ENCODE measurements at places on chromosomes 13 and 19. TPM values are rescaled to one million over a fixed set of nuclear protein-coding genes. Genes with fewer than 3 reads are reported as not detected.

FBXO17 gene
- 18.0 TPM for total RNA-seq

TPM4 gene
- total RNA-seq = 296 TPM

ASF1B gene
- 2.6 TPM for total RNA-seq

CGB5 gene
- total RNA-seq = not detected

MUC16 gene
- total RNA-seq = not detected

LYPD3 gene
- total RNA-seq = not detected

PLPPR2 gene
- total RNA-seq = 18.4 TPM

KLK5 gene
- not detected for total RNA-seq

MCEMP1 gene
- not detected for total RNA-seq

JUND gene
- 394 TPM for total RNA-seq

CXCL17 gene
- total RNA-seq = not detected

UBE2L5 gene
- total RNA-seq = not detected

KLK3 gene
- not detected for total RNA-seq

FBN3 gene
- 3.1 TPM for total RNA-seq

SLC6A16 gene
- 7.8 TPM for total RNA-seq

GRCh38 chr13:49063011-49063410 is 87.3 kb downstream of the FNDC3A start:
- DNase-seq = no peak

DNA sequence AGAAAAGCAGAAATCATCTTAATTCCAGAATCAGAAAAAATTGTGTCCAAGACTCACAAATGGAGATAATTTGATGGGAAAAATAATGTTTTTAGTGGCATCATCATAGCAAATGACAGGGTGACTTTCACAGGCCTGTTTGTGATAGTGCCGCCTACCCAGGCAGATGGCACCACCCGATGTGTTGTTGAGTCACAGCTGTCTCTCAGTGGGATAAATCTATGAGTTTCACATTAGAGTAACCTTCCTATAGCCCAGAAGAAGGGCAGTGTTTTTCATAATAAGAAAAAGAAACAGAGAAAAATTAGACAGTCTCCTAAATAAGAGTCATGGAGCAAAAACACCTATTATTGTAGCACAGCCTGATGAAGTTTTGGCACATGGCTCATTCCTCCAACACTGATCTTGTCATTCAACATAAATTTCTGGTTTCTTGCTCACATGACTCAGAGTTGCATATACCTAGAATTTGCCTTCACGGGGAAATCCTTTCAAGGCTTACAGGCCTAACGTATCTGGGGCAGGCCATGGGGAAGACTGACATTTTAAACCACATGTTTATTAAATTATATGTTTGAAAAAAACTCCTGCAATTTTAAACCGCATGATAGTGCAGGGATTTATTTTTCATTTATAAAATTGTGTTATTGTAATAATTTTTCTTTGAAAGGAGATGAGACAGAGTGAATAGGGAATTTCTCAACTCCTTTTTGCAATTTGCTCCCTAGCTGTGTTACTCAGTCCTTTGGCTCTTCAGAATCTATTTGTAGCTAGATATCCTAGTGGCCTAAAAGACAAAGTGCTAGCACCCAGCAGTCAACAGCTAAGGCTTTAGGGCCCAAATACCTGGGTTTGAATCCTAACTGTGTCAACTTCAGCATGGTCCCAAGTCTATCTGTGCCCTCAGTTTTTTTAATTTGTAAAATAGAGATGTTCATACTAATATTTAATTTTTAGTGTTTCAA is 393.7 kb downstream of the NDFIP2 start:
- no peak for DNase-seq

- DNase-seq = no peak
These were observed 363.8 kb upstream of the PCDH20 start for GRCh38 chr13:61779456-61779855.

- DNase-seq = no peak
These were observed 13.4 kb upstream of the SLC44A2 start for GRCh38 chr19:10611907-10612306.

- no peak for DNase-seq
These were observed 7.5 kb downstream of the KMT2B start for GRCh38 chr19:35725216-35725861.

- no peak for DNase-seq
These were observed 710.3 kb upstream of the SLITRK5 start for GRCh38 chr13:86960876-86961275.

DNA sequence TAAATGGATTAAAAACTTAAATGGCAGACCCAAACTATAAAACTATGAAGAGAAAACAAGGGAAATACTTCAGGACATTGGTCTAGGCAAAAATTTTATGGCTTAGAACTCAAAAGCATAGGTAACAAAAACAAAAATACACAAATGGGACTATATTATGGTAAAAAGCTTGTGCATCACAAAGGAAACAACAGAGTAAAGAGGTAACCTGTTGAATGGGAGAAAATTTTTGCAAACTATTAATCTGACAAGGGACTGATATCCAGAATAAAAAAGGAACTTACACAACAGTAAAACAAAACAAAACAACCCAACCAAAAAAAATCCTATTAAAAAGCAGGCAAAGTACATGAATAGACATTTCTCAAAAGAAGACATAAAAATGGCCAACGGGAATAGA is 9.3 kb upstream of the ZNF546 start:
- DNase-seq = no peak

- DNase-seq = no peak
These were observed 78.7 kb upstream of the GPR183 start for GRCh38 chr13:99385940-99386339.

- DNase-seq = peak; percentile 36
These were observed 6.8 kb downstream of the PTPRS start for GRCh38 chr19:5333581-5334365.

- DNase-seq = no peak
These were observed 110.7 kb upstream of the WASF3 start for GRCh38 chr13:26446751-26447150.

- no peak for DNase-seq
These were observed 9.5 kb upstream of the WTIP start for GRCh38 chr19:34471906-34472700.

DNA sequence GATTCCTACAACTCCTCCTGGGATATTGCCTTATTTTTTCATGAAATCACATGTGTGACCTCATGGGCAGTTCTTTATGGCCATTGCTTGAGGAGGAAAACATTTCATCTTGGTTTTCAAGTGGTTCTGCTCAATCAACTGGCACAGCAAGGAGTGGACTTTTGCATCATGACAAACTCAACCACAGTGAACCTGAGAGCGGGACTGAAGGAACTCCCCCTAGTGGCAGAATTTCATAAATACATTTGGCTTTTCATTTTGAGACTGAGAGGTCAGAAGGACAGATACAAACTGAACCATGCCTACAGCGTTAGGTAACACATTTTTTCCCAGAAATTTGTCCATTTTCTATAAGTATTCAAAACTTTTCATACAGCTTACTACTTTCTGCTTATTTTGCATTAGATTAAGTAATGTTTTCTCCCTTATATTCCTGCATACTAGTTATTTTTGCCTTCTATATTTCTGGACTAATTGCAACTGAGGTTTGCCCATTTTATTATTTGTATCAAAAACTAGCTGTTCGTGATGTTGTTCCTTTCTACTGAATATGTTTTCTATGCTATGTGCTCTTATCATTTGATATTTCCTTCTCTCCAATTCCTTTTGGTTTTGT is 13.4 kb upstream of the SIGLEC12 start:
- peak; percentile 9 for DNase-seq

- no peak for DNase-seq
These were observed 53.1 kb downstream of the ARHGAP35 start for GRCh38 chr19:46913852-46914430.

GRCh38 chr13:34037636-34038540 is 219.9 kb downstream of the RFC3 start:
- no peak for DNase-seq

GRCh38 chr19:38033658-38034491 is 126.9 kb downstream of the SIPA1L3 start:
- no peak for DNase-seq

- no peak for DNase-seq
These were observed 217.9 kb upstream of the SLITRK5 start for GRCh38 chr13:87453244-87453643.

DNA sequence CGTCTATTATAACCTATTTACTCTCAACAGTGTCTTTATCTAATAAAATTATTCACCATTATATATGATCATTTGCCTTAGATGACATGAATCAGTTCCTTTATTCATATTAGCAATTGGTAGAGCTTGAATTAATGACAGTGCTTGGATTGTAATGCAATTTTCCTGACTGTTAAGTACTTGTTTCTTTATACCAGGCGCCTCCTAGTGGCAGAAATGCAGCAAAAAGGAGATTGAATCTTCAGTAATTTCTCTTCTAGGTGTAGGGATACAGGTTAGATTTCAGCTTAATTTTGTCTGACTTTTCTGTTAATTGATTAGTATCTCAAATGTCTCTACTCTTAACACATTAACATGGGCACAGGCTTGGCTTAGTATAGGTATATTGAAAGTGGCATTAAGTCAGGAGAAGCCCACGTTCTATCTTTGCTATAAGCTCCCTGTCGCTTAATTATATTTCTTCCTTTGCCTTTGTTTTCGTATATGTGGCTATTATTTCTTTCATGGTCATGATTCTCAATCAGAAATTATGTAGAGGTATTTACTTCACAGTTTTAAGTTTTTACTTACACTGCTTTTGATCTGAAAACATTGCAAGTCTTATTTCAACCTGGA is 9.1 kb upstream of the LHFPL6 start:
- peak; percentile 75 for DNase-seq

GRCh38 chr13:102862624-102863210 is 16.9 kb downstream of the ERCC5 start:
- no peak for DNase-seq

GRCh38 chr19:46481947-46482346 is 10.6 kb upstream of the PNMA8A start:
- DNase-seq = no peak

- DNase-seq = no peak
These were observed 264.9 kb downstream of the UQCRFS1 start for GRCh38 chr19:28948026-28948425.

DNA sequence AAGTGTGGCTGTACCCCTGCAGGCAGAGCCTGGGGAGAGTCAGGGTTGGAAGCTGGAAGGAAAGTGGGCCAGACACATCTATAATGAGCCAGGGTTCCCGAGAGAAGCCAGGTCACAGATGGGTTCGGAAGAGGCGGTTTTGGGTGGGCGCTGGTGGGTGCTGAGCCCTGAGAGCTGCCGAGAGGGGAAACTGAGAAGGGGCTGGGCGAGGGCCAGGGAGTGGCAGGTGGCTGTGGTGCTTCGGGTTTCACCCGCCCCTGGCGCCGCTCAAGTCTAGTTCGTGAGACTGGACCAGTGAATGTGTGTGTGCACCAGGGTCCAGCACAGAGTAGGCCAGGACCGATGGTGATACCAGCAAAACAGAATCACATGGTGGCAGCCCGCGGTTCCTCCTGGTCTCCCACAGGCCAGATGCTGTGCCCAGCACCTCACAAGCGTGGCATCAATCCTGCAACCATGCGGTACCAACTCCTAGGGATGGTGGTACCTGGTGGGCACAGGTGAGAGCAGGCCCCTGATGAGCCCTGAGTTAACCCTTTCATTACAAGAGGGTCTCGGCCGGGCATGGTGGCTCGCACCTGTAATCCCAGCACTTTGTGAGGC is 1.8 kb upstream of the LRRC4B start:
- DNase-seq = no peak

Data from thyroid gland (tissue), 4 donors.